ENCODE measurements at places on chromosomes 12 and 14. TPM values are rescaled to one million over a fixed set of nuclear protein-coding genes. Genes with fewer than 3 reads are reported as not detected.
A peak's percentile ranks its signal among the peaks of the same experiment; 100 is the strongest.

- H3K36me3 ChIP-seq = no peaks in the 10 kb centered on the region
- H3K4me3 ChIP-seq = no peak overlapping the region
- peaks cover 2% of the 10 kb centered on the region for H3K27me3 ChIP-seq
- H3K4me1 ChIP-seq = no peaks in the 10 kb centered on the region
- no peak overlapping the region for H3K27ac ChIP-seq
- no peak for DNase-seq
Observed at GRCh38 chr12:41510470-41510869, 322.4 kb downstream of the PDZRN4 start.

GRCh38 chr12:56082967-56083366 lies 3.0 kb downstream of the ERBB3 start:
- DNase-seq = no peak
- no peak overlapping the region for H3K4me3 ChIP-seq
- H3K27ac ChIP-seq = no peak overlapping the region
- H3K4me1 ChIP-seq = peaks cover 9% of the 10 kb centered on the region
- peaks cover 28% of the 10 kb centered on the region for H3K27me3 ChIP-seq
- H3K36me3 ChIP-seq = no peaks in the 10 kb centered on the region

GRCh38 chr14:96648506-96649326 lies 146.5 kb downstream of the PAPOLA start:
- no peak overlapping the region for H3K27ac ChIP-seq
- no peaks in the 10 kb centered on the region for H3K36me3 ChIP-seq
- DNase-seq = peak; percentile 34
- no peak overlapping the region for H3K4me3 ChIP-seq

DNA sequence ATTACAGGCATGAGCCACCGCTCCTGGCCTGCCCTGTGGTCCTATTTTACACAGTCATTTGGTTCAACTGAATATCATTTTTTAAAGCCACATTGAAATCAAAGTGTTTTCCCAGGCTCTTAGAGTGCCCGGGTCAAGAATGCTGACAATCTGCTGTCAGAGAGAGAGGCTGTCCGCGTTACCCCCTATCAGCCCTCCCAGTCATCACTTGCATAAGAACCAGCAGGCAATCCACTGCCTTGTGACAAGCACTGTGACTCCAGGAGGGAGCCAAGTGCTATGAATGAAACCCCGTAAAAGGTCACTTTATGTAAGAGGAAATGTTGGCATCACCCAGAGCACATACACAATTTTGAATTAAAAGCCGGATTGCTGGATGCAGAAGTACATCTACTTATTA lies 13.5 kb downstream of the PHLDA1 start:
- no peak for DNase-seq
- no peak overlapping the region for H3K4me3 ChIP-seq
- H3K27ac ChIP-seq = peak overlapping the region; percentile 52
- H3K36me3 ChIP-seq = no peaks in the 10 kb centered on the region

- H3K4me1 ChIP-seq = peaks cover 12% of the 10 kb centered on the region
- H3K4me3 ChIP-seq = no peak overlapping the region
- peaks cover 45% of the 10 kb centered on the region for H3K27me3 ChIP-seq
- no peaks in the 10 kb centered on the region for H3K36me3 ChIP-seq
Observed at GRCh38 chr12:116692605-116693004, 45.3 kb downstream of the SPRING1 start.

The TUBA1B gene
- total RNA-seq = 1,696 TPM

The RASSF9 gene
- total RNA-seq = not detected

The CTSG gene
- not detected for total RNA-seq

Measured in activated CD4-positive, alpha-beta T cell treated with anti-CD3 and anti-CD28 coated beads, Interleukin-2, amount 10 ng/mL, durations not matched to agents 24 days and 14 days (primary cell).